ENCODE measurements at places on chromosomes 12 and 14.

DNA sequence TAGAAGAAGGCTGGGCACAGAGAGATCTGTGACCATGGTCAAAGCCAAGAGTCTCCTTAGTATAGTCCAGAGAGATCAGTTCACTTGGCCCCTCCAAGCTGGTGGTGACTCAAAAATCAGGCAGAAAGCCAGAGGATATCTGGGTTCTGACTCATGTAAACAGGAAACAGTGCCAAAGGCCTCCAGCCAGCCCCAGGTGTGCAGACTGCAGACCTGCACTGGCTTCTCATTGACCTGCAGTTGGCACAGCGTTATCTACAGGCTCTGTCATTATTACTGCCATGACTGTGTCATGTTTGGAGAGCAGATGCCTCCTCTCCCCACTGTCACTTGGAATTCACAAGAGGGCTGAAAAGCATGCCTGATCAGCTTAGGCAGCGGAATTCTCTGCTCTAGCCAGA lies 295.7 kb upstream of the PRKD1 start:
- no peak for ATAC-seq

- no peak for ATAC-seq
These were observed 50.5 kb downstream of the ATF7 start for GRCh38 chr12:53575502-53576249.

- ATAC-seq = no peak
These were observed 45.4 kb downstream of the PSMA6 start for GRCh38 chr14:35337269-35338255.

DNA sequence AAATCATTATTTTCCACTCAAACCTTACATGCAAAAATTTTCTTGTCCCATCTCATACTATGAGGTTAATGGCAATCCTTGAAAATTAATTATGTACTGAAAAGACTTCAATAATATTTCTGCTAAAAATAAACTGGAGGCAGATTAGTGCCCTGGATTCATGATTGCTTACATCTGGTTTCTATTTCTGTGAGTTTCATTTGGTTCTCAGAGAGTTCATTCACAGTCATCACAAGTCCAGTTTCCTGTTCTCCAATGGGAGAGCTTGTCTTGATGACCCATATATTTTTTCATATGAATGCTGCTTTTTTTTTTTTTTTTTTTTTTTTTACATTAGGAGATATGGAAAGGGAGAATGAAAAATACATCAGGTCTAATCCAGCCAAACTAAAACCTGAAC lies 6.6 kb upstream of the PTHLH start:
- ATAC-seq = no peak

GRCh38 chr12:52086366-52086765 lies 6.9 kb downstream of the SMIM41 start:
- no peak for ATAC-seq

DNA sequence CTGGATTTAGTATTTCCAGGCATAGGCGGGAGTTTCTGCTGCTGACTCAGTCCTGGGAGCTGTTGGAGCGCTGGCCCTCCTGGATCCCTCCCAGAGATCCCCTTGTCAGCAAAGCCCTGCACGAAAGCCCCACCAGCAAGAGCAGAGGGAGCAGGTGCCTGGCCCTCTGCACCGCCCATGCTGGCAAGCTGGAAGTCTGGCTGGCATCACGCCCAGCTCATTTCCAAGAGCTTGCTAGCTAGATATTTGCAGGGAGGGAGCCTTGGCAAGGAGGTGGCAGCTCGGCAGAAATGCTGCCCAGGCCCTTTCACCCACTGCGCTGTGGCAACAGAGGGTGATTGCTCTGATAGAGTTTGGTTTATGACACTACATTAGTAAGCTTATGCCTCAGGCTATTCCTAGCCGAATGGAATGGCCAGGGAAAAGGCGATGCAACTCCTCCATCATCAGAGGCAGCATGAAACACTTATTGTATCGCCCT lies 193.9 kb downstream of the EMP1 start:
- ATAC-seq = no peak

- ATAC-seq = no peak
These were observed 56.2 kb downstream of the NTF3 start for GRCh38 chr12:5487948-5488625.
